ENCODE measurements at places on chromosomes 5 and 9.
A peak's percentile ranks its signal among the peaks of the same experiment; 100 is the strongest.

DNA sequence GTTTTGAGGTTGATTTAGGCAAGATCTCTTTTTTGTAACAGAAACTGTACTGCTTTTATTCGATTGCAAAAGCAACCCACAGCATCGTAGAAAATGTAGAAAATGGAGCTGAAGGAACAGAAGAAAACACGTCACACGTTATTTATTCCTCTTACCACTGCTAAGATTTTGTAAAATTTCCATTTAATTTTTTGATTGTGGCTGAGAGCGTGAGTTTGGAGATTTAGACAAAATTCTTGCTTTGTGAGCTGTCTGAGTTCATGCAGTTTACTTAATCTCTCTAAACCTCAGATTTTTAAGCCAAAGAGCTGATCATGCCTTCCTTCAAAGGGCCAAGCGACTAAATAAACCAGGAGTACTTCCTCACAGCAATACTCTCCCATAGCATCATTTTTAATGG, 24.8 kb downstream of the DPYSL3 start:
- no peak overlapping the region for H3K27ac ChIP-seq
- peaks cover 6% of the 10 kb centered on the region for H3K4me1 ChIP-seq

DNA sequence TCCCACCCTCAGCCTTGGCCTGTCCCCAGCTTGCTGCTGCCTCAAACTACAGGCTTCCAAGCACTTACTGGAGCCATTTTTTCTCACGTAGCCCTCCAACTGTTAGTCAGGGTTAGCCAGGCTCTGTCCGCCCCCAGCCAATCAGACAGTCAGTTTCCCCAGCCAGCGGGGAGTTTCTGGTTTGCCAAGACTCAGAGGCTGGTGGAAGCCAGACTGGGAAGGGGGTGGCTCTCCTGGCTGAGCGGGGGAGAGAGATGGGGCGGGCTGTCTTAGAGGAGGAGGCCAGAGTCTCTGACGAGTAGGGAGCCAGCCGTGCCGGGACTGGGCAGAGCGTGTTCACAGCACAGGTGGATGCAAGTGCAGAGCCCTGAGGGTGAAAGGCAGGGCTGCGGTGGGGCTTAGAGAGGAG, 15.3 kb downstream of the PROP1 start:
- no peaks in the 10 kb centered on the region for H3K36me3 ChIP-seq
- H3K4me1 ChIP-seq = no peaks in the 10 kb centered on the region
- no peak overlapping the region for H3K4me3 ChIP-seq
- H3K27ac ChIP-seq = no peak overlapping the region
- DNase-seq = no peak

- no peak for DNase-seq
- no peak overlapping the region for H3K27ac ChIP-seq
- no peaks in the 10 kb centered on the region for H3K4me1 ChIP-seq
- no peak overlapping the region for H3K4me3 ChIP-seq
- H3K27me3 ChIP-seq = peaks cover 36% of the 10 kb centered on the region
- no peaks in the 10 kb centered on the region for H3K36me3 ChIP-seq
Measured at GRCh38 chr5:113614191-113614590, 100.7 kb downstream of the YTHDC2 start.

- no peak overlapping the region for H3K4me3 ChIP-seq
- H3K27ac ChIP-seq = no peak overlapping the region
- no peaks in the 10 kb centered on the region for H3K36me3 ChIP-seq
- DNase-seq = no peak
- no peaks in the 10 kb centered on the region for H3K4me1 ChIP-seq
- peaks cover 13% of the 10 kb centered on the region for H3K27me3 ChIP-seq
Measured at GRCh38 chr5:1987471-1987870, 104.7 kb upstream of the IRX4 start.

DNA sequence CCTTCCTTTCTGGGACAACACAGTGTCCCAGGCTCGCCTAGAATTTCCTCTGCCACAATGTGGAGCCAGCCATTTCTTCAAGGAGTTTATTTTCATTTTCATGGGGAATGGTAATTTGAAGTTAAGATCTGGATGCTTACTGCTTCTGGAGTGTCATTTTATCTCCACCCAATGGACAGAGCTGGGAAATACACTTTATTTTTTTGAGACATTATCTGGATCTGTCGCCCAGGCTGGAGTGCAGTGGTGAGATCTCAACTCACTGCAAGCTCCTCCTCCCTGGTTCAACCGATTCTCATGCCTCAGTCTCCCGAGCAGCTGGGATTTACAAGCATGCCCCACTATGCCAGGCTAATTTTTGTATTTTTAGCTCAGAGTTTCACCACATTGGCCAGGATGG, 12.7 kb upstream of the THG1L start:
- peak; percentile 27 for DNase-seq
- no peaks in the 10 kb centered on the region for H3K4me1 ChIP-seq
- H3K27ac ChIP-seq = no peak overlapping the region
- no peaks in the 10 kb centered on the region for H3K36me3 ChIP-seq
- H3K4me3 ChIP-seq = no peak overlapping the region
- no peaks in the 10 kb centered on the region for H3K27me3 ChIP-seq

DNA sequence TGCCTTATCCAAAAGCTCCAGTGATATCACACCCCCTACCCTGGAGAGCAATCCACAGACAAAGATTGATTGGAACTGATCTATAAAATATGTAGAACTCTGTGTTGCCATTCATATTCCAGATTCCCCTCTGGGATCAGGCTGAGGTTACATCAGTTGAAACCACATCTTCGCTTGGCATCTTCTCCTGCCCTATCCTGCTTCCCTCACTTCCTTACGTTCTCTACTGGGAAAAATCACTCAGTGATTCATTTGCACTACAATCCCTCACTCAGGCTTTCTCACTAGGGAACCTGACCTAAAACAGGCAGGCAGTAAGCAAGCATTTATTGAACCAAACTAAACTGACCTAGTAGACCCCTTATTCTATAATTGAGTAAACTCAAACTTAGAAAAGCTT, 111.7 kb downstream of the ESM1 start:
- H3K4me1 ChIP-seq = peaks cover 35% of the 10 kb centered on the region
- H3K27ac ChIP-seq = no peak overlapping the region
- no peak for DNase-seq
- no peak overlapping the region for H3K4me3 ChIP-seq
- peaks cover 29% of the 10 kb centered on the region for H3K27me3 ChIP-seq

DNA sequence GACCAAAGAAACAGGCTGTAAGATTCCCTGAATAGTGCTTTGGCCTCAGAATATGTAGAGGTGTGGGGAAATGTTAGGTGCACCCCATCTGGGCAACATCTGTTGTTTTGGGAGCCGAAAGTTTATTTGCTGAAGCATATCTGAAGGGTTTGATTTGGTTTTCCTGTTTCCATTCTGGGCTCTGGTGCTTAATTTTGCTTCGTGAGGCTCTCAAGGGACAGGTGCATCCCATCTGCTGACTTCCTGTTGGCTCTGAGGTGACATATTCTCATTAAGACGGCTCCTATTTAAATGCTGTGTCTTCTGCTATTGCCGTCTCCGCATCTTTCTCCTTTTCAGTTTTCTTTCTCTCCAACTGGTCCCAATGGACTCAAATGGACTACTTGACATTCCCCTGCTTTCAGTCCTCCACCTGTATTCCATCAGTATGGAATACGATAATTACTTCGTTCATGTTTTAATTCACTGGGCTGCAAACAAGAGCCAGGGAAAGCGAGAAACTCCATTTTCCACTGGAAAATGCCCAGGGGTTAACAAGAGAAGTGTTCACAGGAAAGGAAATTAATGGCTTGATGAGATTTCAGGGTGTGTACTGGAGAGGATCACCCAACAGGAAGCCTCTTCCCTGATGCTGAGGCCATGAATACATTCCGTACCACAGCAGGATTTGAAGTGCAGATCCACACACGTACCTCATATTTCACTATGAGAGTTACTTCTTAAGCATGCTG, 104.0 kb downstream of the MTX3 start:
- H3K4me3 ChIP-seq = no peak overlapping the region
- no peaks in the 10 kb centered on the region for H3K4me1 ChIP-seq
- no peak overlapping the region for H3K27ac ChIP-seq
- no peaks in the 10 kb centered on the region for H3K36me3 ChIP-seq
- H3K27me3 ChIP-seq = peaks cover 72% of the 10 kb centered on the region

- no peak for DNase-seq
- H3K4me3 ChIP-seq = no peak overlapping the region
- H3K4me1 ChIP-seq = no peaks in the 10 kb centered on the region
- no peak overlapping the region for H3K27ac ChIP-seq
- H3K36me3 ChIP-seq = peaks cover 5% of the 10 kb centered on the region
Measured at GRCh38 chr9:120505186-120505585, 74.8 kb downstream of the CDK5RAP2 start.

GRCh38 chr5:137743031-137743640, 7.2 kb upstream of the KLHL3 start:
- no peaks in the 10 kb centered on the region for H3K36me3 ChIP-seq
- H3K4me3 ChIP-seq = no peak overlapping the region
- no peaks in the 10 kb centered on the region for H3K4me1 ChIP-seq

- H3K4me3 ChIP-seq = no peak overlapping the region
- H3K27me3 ChIP-seq = peaks cover 10% of the 10 kb centered on the region
- DNase-seq = no peak
- H3K36me3 ChIP-seq = no peaks in the 10 kb centered on the region
- H3K27ac ChIP-seq = no peak overlapping the region
- no peaks in the 10 kb centered on the region for H3K4me1 ChIP-seq
Measured at GRCh38 chr5:72460413-72460812, 46.8 kb downstream of the ZNF366 start.

GRCh38 chr5:60492958-60493357, 207.0 kb downstream of the DEPDC1B start:
- peaks cover 21% of the 10 kb centered on the region for H3K4me1 ChIP-seq
- H3K36me3 ChIP-seq = peaks cover 6% of the 10 kb centered on the region
- no peak overlapping the region for H3K27ac ChIP-seq
- no peak overlapping the region for H3K4me3 ChIP-seq
- H3K27me3 ChIP-seq = no peaks in the 10 kb centered on the region

DNA sequence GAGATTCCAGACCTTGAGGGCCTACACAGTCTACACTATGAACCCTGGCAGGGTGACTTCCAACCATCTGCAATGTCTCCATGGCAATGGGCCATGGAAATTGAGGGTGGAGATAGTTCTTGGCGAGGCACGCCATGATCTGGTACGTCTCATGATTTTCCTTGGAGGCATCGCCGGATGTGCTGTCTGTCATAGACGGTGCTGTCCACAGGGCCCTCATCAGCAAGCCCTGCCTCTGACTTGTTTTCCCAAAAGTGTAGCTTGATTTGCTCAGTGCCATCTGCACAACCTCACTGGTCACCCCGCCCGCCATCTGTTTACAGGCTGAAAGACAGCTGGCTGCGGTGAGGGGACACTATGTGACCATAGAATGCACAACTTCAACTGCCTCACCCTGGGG, 73.5 kb downstream of the BOD1 start:
- H3K4me3 ChIP-seq = no peak overlapping the region
- peaks cover 10% of the 10 kb centered on the region for H3K27me3 ChIP-seq
- no peak overlapping the region for H3K27ac ChIP-seq

GRCh38 chr5:168734620-168735300, 155.6 kb upstream of the PANK3 start:
- H3K4me3 ChIP-seq = no peak overlapping the region
- no peak for DNase-seq
- H3K36me3 ChIP-seq = no peaks in the 10 kb centered on the region

DNA sequence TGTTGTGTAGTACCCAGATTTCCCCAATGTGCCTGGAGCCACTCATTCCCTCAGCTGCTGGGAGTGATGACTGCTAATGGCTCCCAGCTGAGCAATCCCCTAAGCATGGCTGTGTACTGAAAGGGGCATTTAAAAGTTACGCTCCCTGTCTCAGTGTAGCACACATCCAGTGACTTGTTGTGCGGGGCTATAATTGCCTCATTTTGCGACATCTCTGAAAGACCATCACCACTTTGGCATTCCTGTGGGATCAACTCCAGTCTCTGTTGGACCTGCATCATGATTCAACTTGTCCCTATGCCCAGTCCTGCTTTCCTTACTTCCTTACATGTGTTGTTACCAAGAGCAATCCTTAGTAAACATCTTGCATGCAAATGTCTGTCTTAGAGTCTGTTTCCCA, 201.2 kb upstream of the MPDZ start:
- no peak overlapping the region for H3K4me3 ChIP-seq
- no peaks in the 10 kb centered on the region for H3K36me3 ChIP-seq
- no peak for DNase-seq
- H3K4me1 ChIP-seq = no peaks in the 10 kb centered on the region
- peaks cover 11% of the 10 kb centered on the region for H3K27me3 ChIP-seq
- H3K27ac ChIP-seq = no peak overlapping the region

DNA sequence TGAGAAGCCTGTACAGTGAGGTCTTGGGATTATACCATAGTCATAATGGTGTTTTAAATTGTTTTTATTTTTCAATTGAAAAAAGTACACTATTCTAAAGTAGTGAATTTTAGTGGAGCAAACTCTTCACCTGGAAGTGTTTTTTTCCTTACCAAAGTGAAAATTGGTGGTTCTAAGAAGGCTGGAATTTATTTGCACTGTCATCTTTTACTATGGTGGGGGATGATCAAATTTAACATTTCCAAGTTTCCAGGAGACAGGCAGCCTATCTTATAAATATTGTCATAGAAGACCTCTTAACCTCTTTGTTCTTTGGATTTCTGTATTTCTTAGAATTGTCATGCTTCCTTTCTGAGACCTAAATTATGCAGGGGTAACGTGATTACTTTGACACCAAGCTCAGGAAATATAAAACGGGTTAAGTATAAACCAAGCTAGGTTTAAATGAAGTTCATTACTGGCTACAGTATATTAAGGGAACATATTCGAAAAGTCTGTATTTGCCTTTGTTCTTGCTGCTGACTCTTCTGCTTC, 20.2 kb downstream of the NDFIP1 start:
- H3K4me1 ChIP-seq = peaks cover 10% of the 10 kb centered on the region
- no peaks in the 10 kb centered on the region for H3K27me3 ChIP-seq
- no peak overlapping the region for H3K27ac ChIP-seq
- no peaks in the 10 kb centered on the region for H3K36me3 ChIP-seq
- no peak for DNase-seq
- H3K4me3 ChIP-seq = no peak overlapping the region

GRCh38 chr5:75050415-75050814, 1.9 kb downstream of the GCNT4 start:
- H3K36me3 ChIP-seq = peaks cover 32% of the 10 kb centered on the region
- peak overlapping the region; percentile 79 for H3K4me3 ChIP-seq
- H3K4me1 ChIP-seq = peaks cover 67% of the 10 kb centered on the region
- no peaks in the 10 kb centered on the region for H3K27me3 ChIP-seq
- H3K27ac ChIP-seq = peak overlapping the region; percentile 58
- peak; percentile 26 for DNase-seq

DNA sequence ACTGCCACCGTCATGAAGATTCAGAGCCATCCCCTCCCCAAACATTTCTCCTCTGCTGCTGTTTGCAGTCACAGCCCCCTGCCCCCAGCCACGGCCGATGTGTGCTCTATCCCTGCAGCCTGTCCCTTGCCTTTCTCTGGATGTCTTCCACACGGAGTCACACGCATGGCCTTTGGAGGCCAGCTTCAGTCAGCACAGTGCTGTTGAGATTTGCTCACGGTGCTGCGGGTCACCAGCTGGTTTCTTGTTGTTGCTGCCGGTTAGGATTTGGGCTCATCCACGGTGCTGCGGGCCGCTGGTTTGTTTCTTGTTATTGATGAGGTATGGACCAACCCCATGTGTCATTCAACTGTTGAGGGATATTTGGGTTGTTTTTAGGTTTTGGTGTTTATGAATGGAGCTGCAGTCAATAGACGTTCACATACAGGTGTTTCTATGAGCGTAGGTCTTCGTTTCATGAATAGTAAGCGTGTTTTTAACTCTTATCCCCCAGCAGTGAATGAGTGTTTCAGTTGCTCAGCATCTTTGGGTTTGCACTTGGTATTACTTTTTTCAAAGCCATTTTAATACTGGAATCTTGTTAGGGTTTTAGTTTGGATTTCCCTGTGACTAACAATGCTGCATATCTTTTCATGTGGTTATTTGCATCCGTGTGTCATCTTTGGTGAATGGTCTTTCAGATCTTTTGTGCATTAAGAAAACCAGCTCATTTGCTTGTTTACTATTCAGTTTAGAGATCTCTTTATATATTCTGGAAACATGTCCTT, 57.6 kb downstream of the AHRR start:
- no peak for DNase-seq
- no peak overlapping the region for H3K27ac ChIP-seq
- no peaks in the 10 kb centered on the region for H3K27me3 ChIP-seq
- H3K4me1 ChIP-seq = no peaks in the 10 kb centered on the region

Measured in Calu3 (cell line).